ENCODE measurements at places on chromosomes 16 and 17. TPM values are rescaled to one million over a fixed set of nuclear protein-coding genes. Genes with fewer than 3 reads are reported as not detected.
A peak's percentile ranks its signal among the peaks of the same experiment; 100 is the strongest.

RAMP2 gene
- total RNA-seq = 0.27 TPM

KRTAP4-11 gene
- total RNA-seq = not detected

TBC1D3C gene
- 0.81 TPM for total RNA-seq

CSHL1 gene
- not detected for total RNA-seq

DNA sequence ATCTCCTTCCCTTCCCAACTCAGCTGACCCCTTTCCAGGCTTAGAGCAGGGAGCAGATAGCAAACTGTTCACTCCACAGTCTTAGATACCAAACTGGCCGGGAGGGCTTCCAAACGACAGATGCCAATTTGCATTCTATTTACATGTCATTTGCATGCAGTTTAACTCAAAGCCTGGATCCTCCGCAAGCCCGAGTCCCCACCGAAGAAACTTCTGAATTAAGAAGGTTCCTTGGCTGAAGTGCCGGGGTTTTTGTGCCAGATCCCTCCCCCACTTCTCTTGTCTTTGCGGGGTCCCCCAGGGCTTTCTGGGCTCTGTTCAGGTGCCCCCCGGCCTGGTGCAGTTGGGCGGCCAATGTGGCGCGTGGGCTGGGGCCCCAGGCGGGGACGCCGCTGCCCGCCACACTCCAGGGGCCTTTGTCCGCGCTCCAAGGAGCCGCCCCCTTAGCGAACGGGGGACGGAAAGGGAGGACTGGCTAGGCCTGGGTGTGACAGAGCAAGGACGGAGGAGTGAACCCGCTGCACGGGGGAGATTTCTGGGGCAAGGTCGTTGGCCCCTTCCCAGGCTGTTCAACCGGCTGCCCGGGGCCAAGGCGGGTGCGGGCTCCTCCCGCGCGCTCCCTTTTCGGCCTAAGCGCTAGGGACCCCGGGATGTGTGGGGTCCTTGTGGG lies 1.2 kb downstream of the GPRC5B start:
- DNase-seq = no peak

- DNase-seq = no peak
These were observed at the start of gene SEBOX for GRCh38 chr17:28364665-28365363. Gene SEBOX, minus strand, starts transcription at chr17:28365199. Its CDS starts 48 bp downstream, at chr17:28365151.

GRCh38 chr16:85445064-85445778 lies 167.9 kb upstream of the GSE1 start:
- peak; percentile 49 for DNase-seq

GRCh38 chr16:82504836-82505235 lies 121.9 kb upstream of the CDH13 start:
- DNase-seq = no peak

DNA sequence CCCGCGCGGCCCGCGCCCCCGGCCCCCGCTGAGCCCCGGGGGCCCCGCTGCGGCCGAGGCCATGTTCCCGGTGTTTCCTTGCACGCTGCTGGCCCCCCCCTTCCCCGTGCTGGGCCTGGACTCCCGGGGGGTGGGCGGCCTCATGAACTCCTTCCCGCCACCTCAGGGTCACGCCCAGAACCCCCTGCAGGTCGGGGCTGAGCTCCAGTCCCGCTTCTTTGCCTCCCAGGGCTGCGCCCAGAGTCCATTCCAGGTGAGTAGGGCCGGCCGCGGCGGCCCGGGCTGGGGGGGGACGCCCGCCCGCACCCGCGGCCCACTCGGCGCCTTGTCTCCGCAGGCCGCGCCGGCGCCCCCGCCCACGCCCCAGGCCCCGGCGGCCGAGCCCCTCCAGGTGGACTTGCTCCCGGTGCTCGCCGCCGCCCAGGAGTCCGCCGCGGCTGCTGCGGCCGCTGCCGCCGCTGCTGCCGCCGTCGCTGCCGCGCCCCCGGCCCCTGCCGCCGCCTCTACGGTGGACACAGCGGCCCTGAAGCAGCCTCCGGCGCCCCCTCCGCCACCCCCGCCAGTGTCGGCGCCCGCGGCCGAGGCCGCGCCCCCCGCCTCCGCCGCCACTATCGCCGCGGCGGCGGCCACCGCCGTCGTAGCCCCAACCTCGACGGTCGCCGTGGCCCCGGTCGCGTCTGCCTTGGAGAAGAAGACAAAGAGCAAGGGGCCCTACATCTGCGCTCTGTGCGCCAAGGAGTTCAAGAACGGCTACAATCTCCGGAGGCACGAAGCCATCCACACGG lies 504 bp downstream of the MAZ start:
- DNase-seq = no peak

DNA sequence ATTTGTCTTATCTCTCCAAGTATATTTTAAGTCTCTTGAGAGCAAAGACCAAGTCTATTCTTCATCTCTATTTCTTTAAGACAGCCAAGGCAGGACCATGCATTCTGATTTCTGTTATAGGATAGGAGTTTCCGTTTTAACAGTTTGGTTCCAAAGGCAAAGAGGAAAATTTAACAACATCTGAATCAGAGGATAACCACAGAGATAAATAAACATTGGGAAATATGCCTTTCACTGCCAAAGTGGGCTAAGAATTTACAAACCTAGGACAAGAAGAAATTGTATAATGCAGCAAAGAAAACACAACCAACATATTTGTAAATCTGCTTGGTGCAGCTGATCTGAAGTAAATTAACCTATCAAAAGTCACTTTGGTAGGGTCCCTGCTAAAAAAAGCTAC lies 37.7 kb downstream of the USP32 start:
- DNase-seq = no peak

- no peak for DNase-seq
These were observed 90.0 kb upstream of the HSBP1 start for GRCh38 chr16:83717814-83718213.

DNA sequence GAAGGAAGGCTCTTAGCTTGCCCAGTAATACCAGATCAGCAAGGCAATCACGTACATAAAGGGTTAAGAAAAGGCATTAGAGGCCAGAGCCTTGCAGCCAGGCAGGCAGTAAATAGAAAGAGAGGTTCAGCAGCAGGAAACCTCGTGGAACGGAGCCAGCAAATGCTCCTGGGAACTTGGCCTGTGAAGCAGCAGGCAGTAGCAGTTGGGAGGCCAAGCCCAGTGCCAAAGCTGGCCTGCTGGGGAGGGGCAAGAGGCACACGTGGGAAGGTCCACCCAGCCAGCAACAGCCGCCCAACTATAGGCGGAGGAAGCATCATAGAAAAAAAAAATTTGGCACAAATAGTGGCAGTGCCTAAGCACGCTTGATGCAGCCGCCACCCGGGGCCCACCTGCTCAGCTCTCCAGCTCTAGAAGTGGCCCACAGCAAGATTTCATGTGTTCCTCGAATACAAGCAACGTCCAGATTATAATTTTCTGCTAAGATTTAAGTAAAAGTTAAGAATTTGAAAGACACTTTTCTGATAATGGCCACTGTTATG lies 2339.5 kb downstream of the TP53TG3F start:
- no peak for DNase-seq

DNA sequence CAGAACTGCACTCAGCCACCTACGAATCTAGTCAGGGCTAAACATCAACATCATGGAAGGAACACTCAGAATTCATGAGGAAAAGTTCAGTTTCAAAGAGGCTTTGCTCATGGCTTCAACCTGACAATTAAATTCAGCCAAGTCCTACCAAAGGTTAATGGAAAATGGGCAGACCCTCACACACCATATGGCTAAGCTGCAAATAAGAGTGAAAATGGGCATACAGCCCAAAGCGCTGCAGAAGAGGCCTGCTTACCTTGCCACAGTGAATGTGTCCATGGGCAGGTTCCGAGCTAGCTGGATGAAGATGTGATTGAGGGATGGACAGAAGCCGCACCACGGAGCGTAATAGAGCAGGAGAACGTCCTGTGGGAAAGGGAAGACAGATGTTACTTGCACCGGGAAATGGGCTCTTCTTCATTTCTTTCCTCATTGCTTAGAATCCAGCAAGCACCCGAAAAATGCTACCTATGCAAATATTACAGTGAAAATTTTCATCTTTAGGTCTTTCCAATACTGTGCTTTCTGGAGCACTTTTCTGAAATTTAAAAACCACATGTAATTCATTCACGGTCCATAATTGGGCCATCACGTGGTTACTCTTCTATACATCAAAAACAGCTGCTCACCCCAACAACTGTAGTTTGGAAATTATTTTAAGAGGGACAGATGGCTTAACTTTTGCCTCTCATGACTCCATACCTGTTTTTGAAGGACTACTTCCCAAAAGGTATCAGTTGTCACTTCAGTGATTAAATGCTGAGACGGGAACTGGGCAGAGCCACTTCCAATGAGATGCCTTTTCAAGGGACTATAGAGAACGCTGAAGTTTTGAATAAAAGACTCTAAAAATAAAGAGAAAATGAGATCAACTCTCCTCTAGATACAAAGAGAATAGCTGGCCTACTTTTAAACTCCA lies 19.6 kb downstream of the SNN start:
- no peak for DNase-seq
